ENCODE measurements at places on chromosomes 13 and 19.
A peak's percentile ranks its signal among the peaks of the same experiment; 100 is the strongest.

DNA sequence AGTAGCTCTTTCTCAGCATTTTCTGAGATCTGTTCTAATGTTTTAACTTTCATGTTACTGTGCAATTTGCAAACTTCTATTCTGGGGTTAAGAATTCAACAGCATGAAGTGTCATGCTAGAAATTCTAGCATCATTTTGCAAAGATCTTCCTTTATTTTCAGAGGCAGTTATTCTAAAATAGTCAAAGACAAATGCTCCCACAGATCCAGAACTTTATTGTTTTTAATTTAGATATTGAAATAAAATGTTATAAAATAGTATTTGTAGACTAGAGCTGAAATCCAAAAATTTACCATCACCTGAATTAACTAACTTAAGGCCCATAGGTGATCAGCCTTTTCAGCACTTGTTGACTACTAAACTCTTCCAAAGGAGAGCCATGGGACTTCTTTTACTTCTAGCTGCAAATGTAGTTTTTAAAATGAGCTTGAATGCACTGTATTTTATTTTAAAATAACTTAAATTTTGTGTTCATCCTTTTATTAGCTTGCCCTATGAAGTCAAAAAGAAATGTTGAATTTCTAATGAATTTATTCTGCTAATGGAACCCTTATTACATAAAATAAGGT, 3.2 kb downstream of the MAB21L1 start:
- no peak for DNase-seq

DNA sequence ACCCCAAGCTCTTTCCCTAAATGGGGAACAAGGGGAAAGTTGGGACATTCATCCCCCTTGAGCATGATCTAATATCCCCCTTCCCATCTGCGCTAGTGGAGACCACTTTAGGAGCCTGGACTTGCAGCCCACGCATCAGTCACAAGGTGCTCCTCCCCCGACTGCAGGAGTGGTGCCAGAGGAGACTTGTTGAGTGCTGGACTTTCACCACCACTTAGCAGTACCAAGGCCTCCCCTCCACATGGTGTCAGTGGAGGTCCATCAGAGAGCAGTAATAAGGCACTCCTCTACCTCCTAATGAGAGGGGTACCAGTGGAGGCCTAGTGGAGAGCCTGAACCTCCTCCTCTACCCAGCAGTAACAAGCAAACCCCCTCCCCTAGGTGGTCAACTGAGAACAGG, 22.5 kb downstream of the CAB39L start:
- peak; percentile 11 for DNase-seq

DNA sequence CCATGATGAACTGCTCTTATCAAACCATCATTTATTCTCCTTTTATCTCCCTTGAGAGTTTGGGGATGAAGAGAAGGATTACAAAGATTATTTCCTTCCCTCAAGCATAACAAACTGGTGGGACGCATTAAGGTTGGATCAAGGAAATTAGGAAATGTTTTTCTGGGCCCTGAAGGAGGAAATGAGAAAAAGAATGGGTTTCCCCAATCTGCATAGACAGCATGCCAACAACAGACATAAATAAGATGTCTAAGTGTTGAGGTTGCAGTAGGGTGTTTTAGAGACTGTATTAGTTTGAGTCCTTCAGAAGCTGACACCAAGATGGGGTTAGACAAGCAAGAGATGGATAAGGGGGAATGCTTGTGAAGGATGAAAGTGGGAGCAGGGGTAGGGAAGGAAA, 7.3 kb downstream of the EPSTI1 start:
- DNase-seq = no peak

DNA sequence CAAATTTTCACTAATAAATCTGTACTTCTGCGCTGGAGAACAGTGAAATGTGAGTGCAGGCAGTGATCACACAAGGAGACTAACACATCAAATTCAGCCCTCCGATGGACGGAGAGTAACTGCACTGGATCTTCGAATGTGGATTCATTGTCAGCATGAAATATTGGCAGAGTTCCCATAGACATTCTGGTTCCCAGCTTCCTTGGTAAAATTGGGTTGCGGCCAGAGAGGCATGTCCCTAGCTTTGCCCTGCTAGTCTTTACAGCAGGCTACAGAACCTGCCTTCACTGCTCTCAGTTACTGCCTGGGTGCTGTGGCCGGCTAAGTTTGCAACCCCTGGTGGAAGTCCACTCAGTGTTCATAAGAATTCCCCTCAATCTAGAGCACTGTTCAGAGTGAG, 32.3 kb upstream of the UQCRFS1 start:
- DNase-seq = no peak

DNA sequence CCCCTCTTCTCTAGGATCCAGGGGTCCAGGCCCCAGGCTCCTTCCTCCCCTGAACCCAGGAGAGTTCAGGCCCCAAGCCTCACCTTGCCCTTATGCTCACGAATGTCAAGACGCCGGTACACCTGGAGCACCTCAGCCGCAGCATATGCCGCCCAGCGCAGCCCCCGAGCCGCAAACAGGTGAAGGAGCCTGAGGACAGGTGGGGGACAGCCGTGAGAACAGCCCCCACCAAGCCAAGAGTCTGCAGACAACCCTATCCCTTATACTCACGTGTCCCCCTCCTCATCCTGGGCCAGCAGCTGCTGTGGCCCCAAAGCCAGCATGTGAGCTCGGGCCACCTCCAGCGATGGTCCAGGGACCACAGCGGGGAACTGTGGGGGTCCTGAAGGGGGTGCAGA, 3.7 kb downstream of the NFKBID start:
- DNase-seq = no peak

DNA sequence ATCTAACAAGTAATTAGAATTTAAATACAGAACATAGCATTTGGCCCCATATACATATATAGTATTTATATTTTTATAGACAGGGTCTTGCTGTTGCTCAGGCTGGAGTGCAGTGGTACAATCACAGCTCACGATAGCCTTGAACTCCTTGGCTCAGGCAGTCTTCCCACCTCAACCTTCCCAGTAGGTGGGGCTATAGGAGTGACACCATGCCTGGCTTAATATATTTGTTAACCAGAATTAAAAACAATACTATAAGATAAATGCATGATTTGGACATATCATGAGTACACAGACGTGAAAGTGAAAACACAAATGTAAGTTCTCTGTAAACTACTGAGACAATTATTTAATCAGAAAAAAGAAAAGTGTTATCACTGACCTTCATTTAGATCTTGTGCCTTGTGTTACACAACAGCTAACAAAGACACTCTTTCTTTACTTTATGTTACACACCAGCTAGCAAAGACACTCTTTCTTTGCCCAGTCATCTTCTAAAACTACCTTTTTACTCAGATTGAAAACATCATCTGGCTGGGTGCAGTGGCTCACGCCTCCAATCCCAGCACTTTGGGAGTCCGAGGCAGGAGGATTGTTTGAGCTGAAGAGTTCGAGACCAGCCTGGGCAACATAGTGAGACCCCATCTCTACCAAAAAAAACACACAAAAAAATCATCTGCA, 22.6 kb downstream of the CARS2 start:
- DNase-seq = peak; percentile 6

- no peak for DNase-seq
Measured at GRCh38 chr19:33812388-33813330, 16.0 kb downstream of the KCTD15 start.

GRCh38 chr13:72561791-72562190, 165.6 kb downstream of the MZT1 start:
- DNase-seq = no peak

- peak; percentile 6 for DNase-seq
Measured at GRCh38 chr13:22589880-22590279, 590.9 kb upstream of the SGCG start.

GRCh38 chr13:45219123-45219891, 18.5 kb upstream of the KCTD4 start:
- DNase-seq = no peak

DNA sequence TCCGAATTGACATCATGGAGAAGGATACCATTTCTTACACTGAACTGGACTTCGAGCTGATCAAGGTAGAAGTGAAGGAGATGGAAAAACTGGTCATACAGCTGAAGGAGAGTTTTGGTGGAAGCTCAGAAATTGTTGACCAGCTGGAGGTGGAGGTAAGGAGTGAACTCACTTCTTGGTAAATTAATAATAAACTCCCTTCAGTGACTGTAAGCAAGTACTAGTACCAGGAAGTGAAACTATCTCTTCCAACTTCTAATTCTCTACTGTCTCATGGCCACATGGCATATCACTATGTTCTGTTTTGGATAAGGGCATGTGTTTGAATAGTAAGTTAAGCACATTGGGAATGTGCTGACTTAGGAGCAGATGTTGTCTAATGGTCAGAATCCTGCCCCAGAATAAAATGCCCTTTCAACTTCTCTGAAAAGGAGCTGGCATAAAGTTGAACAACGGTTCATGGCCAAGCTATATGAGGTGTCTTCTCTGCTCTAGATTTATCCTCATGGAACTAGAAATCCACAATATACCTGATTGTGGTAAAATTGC, 13.4 kb downstream of the OLFM4 start:
- no peak for DNase-seq

DNA sequence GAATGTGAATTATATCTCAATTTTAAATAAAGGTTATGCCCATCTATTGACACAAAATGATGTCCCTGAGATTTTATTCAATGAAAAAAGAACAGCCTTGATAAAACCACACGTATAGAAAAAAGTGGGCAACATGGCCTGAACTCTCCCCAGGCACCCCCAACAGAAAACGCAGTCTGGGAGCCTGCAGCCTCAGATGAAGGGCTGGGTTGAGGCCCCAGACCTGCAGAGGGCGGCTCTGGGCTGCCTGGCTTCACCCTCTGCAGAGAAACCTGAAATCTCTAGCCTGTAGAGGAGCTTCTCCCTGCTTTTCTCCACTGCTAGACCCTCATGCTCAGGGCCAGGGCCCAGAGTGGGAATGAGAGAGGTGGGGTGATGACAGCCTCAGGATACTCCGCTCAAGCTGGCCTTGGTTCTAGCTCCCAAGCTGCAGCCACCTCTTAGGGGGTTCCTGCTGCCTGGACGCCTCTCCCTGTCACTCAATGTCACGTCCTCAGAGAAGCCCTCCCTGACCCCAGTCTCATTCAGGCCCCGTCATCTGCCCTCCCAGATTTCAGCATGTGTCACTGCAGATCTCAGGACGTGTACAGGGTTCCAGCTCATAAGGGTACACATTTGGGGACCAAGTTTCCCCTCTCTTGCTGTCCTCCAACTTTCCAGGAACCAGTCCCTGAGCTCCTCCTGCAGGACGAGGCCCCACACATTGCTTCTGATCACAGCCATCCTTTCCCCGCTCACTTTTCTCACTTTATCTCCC, 1.8 kb downstream of the MBD3 start:
- peak; percentile 31 for DNase-seq

GRCh38 chr19:27997069-27997468, 1215.9 kb downstream of the UQCRFS1 start:
- DNase-seq = no peak

DNA sequence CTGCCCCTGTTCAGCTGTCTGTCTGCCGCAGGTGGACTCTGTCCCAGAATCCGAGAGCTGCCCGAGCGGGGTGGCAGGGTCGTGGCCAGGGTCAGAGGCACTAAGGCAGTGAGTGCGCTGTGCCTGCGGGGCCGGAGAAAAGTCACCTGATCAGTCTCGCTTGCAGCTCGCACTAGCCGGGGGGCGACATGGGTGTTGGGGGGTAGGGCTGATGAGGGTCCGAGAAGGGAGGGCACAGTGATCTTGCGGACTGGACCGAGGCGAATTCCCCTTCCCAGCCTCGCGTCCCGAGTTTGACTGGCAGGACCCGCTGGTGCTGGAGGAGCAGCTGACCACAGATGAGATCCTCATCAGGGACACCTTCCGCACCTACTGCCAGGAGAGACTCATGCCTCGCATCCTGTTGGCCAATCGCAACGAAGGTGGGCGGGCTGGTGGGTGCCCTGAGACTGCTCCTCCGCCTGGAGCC, 627 bp downstream of the GCDH start:
- no peak for DNase-seq

- no peak for DNase-seq
Measured at GRCh38 chr13:39341251-39341650, 261.7 kb downstream of the LHFPL6 start.

DNA sequence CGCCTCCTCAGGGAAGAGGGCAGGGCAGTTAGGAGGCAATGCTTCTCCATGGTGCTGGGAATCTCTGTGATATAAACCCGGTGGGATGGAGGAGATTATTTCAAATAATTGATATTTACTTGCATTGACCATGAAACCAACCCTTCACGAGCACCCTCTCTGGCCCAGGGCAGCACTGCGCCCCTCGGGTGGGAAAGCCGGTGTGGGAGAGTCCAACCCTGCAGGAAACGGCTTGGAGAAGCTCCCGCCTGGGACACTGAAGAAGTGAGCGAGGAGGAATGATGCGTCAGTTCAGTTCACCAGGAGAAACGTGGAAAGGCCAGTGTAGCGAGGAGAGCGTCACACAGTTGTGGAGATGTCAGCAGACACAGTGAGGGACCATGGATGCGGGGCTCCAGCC, 99.9 kb downstream of the COL4A2 start:
- no peak for DNase-seq

DNA sequence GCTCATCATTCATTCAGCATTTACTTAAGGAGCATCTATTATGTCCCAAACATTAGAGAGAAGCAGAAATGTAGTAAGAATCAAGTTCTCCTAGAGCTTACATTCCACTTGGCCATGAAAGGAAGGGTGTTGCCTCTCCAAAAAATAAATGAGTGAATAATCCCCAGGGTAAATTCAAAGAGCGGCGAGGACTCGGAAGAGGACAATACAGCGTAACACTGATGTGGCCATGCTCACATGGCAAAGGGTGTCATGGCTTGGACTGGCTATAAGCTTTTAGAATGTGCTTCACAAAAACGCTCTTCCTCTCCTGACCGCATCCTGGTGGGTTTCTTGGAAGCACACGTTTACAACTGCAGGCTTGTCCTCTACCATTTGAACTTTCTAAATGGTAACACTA, 290.2 kb downstream of the IRS2 start:
- DNase-seq = no peak

DNA sequence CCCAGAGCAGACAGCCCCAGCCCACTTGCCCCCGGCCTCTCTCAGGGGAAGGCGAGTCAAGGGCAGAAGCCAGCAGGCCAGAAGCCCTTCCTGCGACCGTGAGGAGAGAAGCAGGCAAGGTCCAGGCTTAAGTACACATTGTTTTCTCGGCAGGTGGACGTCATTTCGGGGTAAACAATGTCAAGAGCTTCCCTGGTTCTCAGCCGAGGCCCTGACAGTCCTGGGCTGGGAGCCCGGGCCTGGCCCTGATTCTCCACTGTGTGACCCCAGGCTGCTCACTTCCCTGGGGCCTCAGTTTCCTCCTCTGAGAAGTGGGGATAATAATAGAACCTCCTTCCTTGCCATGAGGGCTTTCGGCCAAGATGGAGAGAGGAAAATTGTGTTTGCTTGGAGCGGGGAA, 19.4 kb downstream of the PLVAP start:
- no peak for DNase-seq

- DNase-seq = peak; percentile 97
Measured at GRCh38 chr13:46296115-46296822, 84.5 kb downstream of the LRRC63 start.

DNA sequence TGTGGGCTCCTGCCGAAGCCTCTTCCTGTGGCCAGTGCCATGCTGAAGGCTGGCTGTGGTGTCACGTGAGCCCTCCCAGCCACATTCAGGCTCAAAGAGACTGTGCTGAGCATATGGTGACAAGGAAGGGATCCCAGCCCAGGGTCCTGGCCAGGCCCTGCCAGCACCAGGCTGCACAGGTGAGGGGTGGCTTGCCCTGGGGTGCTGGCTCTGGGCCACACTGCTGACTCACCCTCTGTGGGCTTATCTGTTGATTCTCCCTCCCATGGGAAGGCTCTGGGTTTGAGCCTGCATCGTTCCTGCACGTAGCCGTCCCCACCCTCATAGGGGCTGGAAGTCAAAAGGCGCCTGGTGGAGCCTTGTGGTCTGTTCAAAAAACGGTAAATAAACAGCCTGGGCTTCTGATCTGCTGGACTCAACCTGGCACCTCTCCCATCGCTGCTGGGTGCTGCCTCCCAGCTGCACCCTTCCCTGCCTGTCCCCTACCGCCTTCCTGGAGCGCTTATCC, 31.1 kb downstream of the DNM2 start:
- peak; percentile 59 for DNase-seq
